ENCODE measurements at places on chromosomes 7 and 10. TPM values are rescaled to one million over a fixed set of nuclear protein-coding genes. Genes with fewer than 3 reads are reported as not detected.

The LIPM gene
- total RNA-seq = not detected

The AEBP1 gene
- 0.30 TPM for total RNA-seq

The C10orf105 gene
- total RNA-seq = 0.33 TPM

The FBXO24 gene
- 2.7 TPM for total RNA-seq

The UCN3 gene
- not detected for total RNA-seq

The MYOF gene
- total RNA-seq = 10.9 TPM

The PKD2L1 gene
- 0.18 TPM for total RNA-seq

The SRGN gene
- 474 TPM for total RNA-seq

The FLNC gene
- total RNA-seq = not detected

The CLRN3 gene
- total RNA-seq = not detected

The SPDYE9 gene
- not detected for total RNA-seq

The AGAP3 gene
- 30.1 TPM for total RNA-seq

The PRR15 gene
- not detected for total RNA-seq

The SFTPA1 gene
- not detected for total RNA-seq

The GPRIN2 gene
- total RNA-seq = not detected

The AKR1C8 gene
- total RNA-seq = 0.63 TPM

The FANK1 gene
- total RNA-seq = 0.68 TPM

The ST8SIA6 gene
- total RNA-seq = 0.95 TPM

The TFEC gene
- total RNA-seq = 0.28 TPM

The EMX2 gene
- total RNA-seq = not detected

The MOGAT3 gene
- total RNA-seq = not detected

The EGFR gene
- total RNA-seq = not detected

The PSD gene
- total RNA-seq = 1.4 TPM

The OIT3 gene
- not detected for total RNA-seq

The GJD4 gene
- not detected for total RNA-seq

The MYH16 gene
- not detected for total RNA-seq

The AMPH gene
- not detected for total RNA-seq

The CCL26 gene
- not detected for total RNA-seq

The TUBAL3 gene
- not detected for total RNA-seq

The IRF5 gene
- total RNA-seq = 25.5 TPM

The SLC39A12 gene
- not detected for total RNA-seq

The ATRNL1 gene
- 0.55 TPM for total RNA-seq

The SPRN gene
- not detected for total RNA-seq

The PDLIM1 gene
- total RNA-seq = 22.8 TPM

The TAS2R4 gene
- total RNA-seq = 0.65 TPM

The EIF5AL1 gene
- total RNA-seq = 1.7 TPM

The NRCAM gene
- not detected for total RNA-seq

The AMZ1 gene
- 0.78 TPM for total RNA-seq

The SLC18A2 gene
- not detected for total RNA-seq

The HABP2 gene
- not detected for total RNA-seq

The ACSL5 gene
- total RNA-seq = 55.1 TPM

The KCNMA1 gene
- total RNA-seq = 0.38 TPM

The CYTH3 gene
- total RNA-seq = 1.7 TPM

The MICALL2 gene
- 1.6 TPM for total RNA-seq

The C10orf53 gene
- not detected for total RNA-seq

The TFPI2 gene
- not detected for total RNA-seq

The INHBA gene
- not detected for total RNA-seq

The NANOS1 gene
- total RNA-seq = 0.40 TPM

The LDB3 gene
- 0.05 TPM for total RNA-seq
